Stimulated activated CD8-positive, alpha-beta memory T cell treated with anti-CD3 and anti-CD28 coated beads, Interleukin-12 subunit alpha, Interleukin-12 subunit beta, amount 100 ng/mL, for 1 hour (primary cell): ENCODE measurements at places on chromosomes 7 and 10.

- no peak for DNase-seq
These were observed 214.6 kb upstream of the TPK1 start for GRCh38 chr7:145050415-145050814.

DNA sequence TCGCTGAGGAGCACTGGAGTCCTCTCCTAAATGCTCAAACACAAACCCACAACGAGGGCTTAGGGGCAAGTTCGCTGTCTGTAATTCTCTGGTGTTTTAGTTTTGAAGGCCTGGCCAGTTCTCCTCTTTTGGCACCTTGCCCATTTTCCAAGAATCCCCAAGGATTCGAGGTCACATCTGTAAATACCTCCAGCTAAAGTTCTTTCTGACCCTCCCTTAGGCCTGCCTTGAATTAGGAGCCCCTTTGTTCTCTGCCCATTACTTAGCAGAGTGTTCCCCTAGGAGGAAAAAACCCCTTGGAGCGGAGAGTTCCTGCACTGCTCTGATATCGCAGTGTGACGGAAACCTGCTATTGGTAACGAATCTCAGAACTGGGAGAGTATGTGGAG lies 743 bp upstream of the PYROXD2 start:
- DNase-seq, result no peak

DNA sequence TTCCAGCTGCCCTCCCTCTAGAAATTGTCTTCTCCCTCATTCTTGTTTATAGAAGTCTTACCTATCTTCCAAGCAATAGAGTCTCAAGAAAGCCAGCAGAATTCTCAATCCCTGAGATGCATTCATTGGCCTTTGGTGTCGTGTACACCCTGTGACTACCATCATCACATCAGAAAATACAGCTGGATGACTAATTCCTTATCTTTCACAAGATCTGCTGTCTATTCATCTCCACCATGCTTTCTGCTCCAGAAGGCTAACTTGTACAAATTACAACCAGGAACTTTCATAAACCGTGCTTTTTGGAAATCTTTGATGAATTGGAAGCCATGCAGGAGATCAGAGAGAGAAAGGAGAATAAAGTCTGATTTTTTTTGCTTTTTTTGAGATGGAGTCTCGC lies 1062.9 kb upstream of the GHITM start:
- no peak for DNase-seq

- no peak for DNase-seq
These were observed 217.9 kb downstream of the GLRX3 start for GRCh38 chr10:130353928-130354572.

GRCh38 chr10:101305320-101306241 lies 48.4 kb upstream of the BTRC start:
- DNase-seq, result no peak

- no peak for DNase-seq
These were observed 24.9 kb upstream of the TNRC18 start for GRCh38 chr7:5448378-5449037.

DNA sequence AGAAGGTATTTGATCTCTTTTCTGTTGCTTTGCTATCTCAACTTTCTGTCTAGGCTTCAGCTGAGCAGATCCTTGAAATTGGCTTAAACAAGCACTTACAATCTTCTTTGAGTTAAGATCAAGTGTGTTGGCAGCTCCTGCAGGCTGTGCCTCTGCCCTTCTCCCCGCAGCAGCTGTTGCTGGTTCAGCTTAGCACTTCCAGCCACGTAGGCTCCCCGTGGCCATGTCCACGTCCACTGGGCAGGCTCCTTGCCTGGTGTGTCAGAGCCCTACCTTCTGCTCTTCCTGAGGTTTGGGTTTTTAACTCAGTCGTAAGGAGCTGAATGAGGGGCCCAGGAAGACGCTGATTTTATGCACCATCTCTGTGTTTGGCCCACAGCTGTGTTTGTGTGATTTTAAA lies 47.2 kb downstream of the CAMK1D start:
- DNase-seq, result no peak

GRCh38 chr7:110043519-110043918 lies 1047.4 kb upstream of the LRRN3 start:
- no peak for DNase-seq

GRCh38 chr10:1716839-1717238 lies 20.5 kb downstream of the ADARB2 start:
- DNase-seq, result no peak

DNA sequence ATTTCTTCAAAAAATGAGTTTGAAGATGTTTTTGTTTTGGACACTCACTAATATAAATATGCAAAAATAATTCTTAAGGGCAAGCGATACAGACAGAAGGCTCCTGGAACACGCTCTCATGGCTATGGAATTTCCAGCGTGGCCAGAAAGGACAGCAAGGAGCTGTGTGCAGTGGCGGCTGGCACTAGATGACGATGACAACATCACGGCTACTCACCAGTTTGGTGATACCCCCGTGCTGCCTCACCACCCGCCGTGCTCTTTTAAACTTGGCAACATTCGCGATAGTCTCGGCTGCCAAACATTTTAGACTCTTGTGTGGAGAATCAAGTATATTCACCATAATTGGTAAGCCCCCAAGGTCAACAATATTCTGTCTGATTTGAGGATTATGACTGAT lies 54.9 kb downstream of the ODAD2 start:
- no peak for DNase-seq

DNA sequence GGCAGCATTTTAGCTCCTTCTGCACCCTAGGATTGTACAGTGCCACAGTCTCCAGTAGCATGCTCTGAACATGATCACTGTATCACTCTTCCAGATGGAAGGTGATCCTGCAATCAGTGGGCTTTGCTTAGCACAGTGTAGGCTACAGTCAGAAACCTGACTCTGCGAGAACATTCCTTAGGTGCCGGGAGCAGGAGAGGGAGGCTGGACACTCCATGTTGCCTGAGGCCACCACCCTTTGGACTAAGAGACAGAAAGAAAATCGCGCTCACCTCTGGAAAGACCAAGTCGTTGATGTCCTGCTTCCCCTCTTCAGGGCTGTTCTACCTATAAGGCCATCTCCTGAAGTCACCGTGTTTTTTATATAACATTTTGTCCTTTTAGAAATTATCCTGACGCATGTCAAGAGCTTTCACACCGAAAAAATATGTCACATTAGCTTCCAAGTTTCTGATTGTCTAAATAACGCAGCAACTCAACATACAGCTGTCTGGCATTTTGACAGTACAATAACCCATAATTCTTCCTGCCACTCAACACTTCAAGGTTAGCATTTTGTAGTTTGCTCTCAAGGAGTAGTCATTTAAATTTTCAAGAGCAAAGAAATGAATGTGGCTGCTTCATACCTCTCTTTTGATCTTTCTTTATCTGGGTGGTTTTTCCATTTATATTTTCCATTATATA lies 563.1 kb downstream of the LRMDA start:
- DNase-seq, result no peak

- DNase-seq, result no peak
These were observed 89.5 kb downstream of the ALOX5 start for GRCh38 chr10:45463244-45464116.

- no peak for DNase-seq
These were observed 71.4 kb upstream of the PDSS1 start for GRCh38 chr10:26626066-26626465.

GRCh38 chr7:128911423-128912031 lies 1.0 kb upstream of the KCP start:
- DNase-seq, result no peak

DNA sequence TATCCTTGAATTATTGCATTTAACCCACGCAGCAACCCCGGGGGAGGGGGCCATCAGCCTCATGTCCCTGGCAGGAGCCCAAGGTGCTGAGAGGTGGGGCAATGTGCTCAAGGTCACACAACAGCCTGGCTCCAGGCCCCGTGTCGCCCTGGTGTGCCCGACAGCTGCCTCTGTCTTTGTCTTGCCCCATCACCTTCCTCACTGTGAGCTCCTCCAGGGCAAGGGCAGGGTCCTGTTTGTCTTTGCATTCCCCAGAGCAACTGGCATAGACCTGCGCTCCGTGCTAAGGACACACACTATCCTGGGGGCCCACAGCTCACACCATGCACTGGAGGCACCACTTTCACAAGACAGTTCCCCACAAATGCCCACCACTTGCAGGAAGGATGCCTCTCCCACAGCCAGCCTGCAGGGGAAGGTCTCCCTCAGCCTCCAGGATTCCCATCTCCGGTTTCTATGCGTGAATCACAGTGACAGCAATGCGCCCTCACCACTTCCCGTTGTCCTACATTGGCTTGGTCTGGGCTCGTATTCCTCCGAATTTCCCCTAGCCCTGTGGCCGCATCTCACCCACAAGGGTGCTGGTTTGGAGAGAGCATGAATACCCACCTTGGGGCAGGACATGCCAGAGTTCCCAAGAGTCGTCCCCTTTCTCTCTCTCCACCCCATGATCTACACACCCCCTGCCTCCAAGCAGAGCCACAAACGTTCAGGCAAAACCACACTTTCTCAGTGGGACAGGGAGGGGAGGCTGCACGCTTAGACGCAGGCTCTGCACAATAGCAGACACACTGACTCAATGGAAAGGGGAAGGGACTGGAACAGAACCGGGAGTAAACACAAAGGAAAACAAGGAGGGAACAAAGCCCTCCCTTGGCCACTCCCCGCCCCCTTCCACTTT lies 10.3 kb downstream of the ITPRIP start:
- DNase-seq, result no peak

DNA sequence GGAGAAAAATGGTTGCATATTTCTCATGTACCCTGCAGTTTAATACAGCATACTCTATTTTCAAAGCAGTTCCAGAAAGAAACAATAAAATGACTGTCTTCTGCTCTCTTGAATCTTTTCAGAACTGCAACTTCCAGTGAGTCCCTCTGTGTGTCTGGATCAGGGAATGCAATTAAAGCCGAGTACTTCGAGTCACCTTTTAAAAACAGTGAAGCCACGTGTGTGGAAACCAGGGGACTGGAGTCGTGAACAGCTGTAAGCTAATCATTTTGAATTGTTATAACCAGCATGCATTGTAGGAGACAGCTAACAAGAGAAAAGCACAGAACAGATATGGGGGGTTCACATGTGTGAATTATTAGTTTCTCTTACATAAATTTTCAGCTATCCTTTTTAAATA lies 109.1 kb downstream of the CPED1 start:
- DNase-seq, result no peak

DNA sequence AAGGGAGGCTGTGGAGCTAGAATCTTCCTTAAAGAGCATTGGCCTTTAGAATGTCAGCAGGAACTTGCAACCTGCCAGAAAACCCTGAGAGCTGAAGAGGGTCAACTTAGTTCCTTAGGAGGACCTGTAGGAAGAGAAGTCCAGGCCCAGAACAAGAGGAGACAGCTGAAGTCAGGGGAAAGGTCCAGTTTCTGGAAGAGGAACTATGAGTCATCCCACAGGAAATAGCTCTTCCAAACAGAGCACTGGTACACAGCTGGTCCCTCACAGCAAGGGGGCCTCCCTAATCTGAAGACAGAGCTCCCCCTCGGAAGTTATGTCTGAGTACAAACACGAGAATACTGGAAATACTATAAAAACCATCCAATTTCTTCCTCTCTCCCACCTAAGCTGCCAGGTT lies 98.9 kb downstream of the HERPUD2 start:
- DNase-seq, result no peak

GRCh38 chr7:134293002-134293740 lies 23.6 kb downstream of the SLC35B4 start:
- DNase-seq, result no peak

DNA sequence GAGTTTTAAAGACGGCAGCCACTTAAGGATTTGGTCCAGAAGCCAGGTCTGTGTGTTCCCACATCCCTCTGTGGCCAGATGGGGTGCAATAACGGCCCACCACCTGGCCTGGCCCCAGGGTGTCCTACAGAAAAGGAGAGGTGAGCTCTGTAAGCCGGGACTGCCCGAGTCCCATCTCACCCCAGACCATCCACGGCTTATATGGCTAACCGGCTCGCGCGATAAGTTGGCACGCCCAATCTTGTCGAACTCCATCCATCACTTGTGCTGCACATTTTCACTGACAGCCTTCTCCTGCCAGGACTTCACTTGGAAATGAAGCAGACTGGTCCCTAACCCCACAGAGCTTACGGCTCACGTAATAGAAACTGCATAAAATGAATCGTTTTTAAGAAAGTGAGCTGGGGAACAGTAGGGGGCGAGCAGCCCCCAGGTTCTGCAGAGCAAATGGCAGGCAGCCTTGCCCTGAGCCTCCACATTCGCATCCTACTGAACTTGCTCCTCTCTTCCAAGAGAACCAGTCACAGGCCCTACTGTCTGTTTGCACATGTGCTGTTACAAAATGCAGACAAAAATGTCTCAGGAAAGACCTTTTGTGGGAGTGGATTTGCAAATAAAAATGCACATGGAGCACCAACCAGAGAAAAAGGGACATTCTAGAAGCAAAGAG lies 98.2 kb downstream of the TNS3 start:
- DNase-seq, result no peak

DNA sequence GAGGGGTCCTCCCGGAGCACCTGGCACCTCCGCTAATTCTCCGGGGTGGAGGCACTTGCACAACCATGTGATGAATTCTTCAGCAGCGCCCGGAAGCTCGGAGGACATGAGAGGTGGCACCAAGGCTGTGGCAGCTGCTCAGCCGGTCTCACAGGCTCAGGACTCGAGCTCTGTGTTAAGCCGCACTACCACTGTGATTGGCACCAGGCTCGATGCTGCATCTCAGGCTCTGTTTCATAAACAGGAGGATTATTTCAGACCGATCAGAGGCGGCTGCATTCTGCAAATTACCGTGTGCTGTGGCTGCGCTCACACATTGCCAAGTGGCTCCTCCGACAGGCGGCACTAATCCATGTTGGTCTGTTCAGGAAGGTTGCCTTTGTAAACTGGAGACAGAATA lies 495.2 kb downstream of the DNAJB6 start:
- DNase-seq, result no peak

DNA sequence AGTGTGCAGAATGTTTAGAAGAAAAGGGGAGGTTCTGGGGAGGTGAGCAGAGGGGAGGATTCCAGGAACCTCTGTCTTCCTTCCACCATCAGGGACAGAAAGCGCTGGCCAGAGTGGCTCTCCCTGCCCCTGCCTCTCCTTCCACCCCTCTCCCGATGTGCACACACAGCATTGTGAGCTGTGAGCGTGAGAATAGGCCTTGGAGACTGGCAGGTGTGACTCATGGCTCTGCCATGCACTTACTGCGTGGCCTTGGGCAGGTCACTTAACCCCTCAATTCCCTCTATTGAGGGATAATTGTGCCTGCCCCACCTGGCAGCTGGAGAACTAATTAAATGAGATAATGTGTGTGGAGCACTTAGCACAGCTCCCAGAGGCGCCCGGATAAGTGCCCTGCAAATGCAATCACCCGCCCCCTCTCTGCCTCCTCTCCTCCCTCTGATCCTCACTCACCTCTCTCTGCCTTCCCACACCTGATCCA lies 115.4 kb downstream of the ZMIZ1 start:
- no peak for DNase-seq
